ENCODE measurements at places on chromosomes 1 and 21.

DNA sequence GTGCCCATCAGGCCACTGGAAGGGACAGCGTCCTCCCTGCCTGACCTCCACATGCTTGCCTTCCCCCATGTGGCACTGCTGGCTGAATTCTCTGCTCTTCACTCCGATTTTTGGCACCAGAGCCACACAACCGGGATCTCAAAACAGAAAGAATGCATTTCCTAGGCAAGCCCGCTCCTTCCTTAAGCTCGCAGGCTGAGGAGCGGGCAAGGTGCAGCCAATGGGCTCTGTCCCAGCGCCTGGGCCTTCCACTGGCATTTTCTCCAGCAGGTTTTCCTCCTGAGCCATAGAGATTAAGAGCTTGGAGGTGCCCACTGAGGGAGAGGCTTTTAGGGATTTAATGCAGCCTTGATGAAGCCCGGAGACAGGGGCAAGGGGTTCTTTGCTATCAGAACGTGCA lies 158.0 kb downstream of the IGSF21 start:
- DNase-seq = no peak

DNA sequence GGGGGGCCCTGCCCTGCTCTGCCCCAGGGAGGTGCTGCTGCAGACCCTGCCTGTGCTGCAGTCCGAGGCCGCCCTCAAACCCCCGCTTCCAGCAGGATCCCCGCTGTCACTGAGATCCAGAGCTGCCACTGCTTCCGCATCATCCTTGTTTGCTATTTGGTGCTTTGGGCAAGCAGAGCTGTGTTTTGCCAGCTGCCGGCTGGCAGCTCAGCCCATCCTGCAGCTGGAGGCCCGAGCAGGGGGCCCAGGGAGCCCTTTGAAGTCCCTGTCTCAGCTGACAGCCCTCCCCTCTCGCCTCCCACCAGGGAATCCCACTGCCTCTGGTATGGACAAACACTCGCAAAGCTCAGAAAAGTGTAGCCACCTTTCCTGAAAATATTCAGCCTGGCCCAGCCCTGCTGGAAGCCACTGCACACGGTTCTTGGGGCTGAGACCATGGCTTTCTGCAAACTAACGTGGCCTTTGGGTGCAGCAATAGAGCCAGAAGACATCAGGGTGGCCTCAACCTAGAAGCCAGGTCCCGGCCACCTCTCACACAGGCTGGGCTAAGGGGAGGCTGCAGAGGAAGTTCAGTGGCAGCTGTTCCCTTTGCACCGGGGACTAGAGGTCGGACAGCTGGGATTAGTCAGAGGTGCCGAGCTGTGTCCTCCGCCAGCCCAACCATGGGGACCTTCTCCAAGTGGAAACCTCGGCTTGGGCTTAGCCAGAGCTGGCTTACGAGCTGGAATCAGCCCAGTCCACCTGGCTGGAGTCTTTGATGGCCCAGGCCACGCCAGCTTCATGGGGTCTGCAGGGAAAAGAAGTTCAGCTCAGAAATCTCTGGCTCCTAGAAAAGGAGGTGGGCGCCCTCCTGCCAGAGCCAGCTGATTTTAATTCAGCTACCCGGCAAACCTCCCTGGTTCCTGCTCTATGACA lies 107.1 kb downstream of the SPSB1 start:
- no peak for DNase-seq

GRCh38 chr1:9910076-9910422 lies at the start of gene CTNNBIP1:
TSS of gene CTNNBIP1 (minus strand) at chr1:9910269. CDS start at chr1:9872064, 38,205 bp downstream.
- no peak for DNase-seq

DNA sequence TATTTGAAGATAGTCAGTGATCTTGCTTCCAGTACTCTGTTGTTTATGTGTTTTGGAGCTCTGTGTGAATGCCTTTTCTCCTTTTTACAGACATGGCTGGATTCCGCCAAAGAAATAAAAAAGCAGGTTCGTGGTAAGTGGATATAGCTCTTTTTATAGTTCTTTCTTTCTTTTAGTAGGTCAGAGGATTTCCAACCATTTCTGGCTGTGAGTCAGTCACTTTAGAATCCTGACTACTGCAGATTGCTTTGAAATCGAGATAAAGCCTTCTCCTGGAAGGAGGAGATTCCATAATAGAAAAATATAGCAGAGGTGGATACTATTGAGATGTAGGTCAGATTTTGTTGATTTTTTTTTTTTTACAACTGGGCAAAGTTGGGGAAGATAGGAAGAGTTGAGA lies 97.4 kb downstream of the EPB41 start:
- DNase-seq = no peak

- DNase-seq = no peak
These were observed 1047.3 kb downstream of the ADGRL2 start for GRCh38 chr1:82848043-82848442.

DNA sequence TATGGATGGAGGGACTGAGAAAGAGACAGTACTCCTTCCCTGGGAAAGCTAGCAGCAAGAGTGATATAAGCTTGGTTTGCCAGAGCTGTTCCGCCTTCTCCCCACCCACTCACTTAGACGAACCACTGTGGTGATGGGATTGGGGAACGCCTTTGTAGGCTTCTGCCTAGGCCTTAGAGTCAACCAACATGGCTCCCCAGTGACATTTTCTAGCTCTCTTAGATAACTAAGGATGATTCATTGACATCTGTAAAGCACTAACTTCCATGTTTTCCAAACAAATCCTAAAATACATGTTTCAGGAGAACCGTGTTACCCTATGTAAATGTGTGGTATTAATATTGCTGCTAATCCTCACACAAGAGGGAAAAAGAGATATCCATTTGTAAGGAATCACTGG lies 21.6 kb upstream of the SSX2IP start:
- DNase-seq = no peak

DNA sequence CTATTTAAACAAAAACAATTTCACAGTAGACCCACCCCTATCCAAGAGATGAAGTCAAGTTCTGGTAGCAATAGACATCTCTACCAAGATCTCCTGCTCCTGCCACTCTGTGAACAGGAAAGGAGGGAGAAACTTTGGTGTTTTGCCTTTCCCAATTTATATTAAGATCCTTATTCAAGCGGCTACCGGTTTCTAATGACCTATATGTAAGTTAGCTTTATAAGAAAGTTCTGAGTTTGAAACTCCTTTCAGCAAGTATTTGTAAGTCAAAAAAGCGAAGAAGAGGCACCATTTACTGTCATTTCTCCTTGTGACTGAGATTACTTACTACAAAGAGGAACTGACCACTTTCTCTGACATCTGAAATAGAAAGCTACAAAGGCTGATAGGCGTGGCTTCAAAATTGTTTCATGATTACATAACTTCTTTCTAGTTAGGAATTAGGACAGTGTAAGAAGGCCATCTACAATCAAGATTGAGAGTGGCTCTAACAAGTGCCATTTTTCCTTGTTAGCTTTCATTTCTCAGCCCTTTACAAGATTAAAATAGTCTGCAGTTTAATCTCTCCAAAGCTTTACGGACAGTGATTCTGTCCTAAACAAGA lies at the start of gene MNDA:
Gene MNDA, plus strand, starts transcription at position 448 of the 604 bp plus-strand sequence. CDS start 10,803 bp downstream, outside the sequence.
- DNase-seq = no peak

DNA sequence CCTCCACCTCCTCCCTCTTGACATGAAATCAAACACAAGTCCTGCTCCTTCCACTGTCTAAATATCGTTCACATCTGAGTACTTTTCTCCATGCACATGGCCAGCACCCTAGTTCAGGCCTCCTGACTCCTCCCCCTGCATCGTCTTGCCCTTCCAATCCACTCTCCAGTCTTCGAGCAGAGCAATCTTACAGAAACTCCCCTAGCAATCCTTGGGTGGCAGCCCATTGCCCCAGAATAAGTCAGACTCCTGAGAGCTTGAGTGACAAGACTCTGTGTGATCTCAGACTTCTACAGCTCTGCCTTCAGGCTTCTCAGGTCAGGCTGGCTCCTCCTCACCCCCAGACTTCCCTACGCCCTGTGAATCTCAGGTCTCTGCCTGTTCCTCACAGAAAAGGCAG lies 5.5 kb downstream of the SH2D2A start:
- no peak for DNase-seq

GRCh38 chr1:172874950-172875349 lies 175.8 kb downstream of the TNFSF18 start:
- DNase-seq = no peak

DNA sequence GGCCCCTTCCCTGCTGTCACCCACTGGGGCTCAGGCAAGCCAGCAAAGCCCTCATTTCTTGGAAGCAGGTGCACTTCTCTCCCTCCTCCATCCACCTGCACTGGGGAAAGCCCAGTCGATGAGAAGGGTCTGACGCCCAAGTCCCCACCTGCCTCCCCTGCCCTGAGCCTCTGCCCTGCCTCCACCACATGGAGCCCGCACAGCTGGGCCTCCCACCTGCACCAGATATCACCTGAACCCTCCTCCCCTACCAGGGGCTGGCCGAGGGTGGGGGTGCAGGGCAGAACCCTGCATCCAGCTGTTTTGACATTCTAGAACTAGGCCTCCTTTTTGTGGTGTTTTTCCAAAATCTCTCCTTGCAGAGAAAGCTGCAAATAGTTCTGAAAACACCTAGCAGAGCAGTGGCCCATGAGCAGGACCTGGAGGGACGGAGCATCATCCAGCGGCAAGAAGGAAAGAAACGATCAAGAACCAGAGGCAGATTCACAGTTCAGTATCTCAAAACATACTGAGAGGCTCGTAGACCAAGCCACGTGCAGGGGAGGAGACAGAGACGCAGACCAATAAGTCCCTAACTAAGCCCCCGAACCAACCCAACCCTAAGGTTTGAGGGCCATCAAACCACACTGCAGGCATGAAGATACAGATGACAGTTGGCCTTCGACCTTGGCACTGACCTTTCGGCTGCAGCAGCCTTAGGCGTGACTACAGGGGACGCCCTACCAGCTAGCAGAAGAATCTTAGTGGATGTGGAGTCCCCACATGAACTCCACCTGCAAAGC lies 16.7 kb downstream of the CHD5 start:
- DNase-seq = no peak

DNA sequence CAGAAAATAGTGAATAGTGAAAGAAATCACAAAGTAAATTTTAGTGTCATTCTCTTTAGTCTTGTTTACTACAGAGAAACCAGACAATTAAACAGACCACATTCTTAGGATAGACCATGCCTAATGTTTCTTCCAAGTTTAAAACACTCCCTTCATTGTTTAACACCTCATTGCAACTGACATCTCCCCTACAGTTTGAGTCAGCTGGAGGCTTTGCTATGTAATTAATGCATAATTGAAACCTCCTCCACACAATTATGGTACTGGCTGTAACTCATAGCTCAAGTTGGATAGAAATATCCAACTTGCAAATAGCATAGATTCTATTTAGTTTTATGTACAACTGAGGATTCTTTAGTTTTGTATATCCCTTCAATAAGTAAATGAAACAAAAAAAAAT lies 35.2 kb upstream of the B3GALT2 start:
- DNase-seq = no peak

GRCh38 chr1:205258261-205258691 lies 30.5 kb downstream of the TMCC2 start:
- no peak for DNase-seq

- DNase-seq = no peak
These were observed 42.8 kb downstream of the GRIK3 start for GRCh38 chr1:36991551-36991950.

- DNase-seq = no peak
These were observed 215.5 kb downstream of the RWDD3 start for GRCh38 chr1:95449516-95449915.

DNA sequence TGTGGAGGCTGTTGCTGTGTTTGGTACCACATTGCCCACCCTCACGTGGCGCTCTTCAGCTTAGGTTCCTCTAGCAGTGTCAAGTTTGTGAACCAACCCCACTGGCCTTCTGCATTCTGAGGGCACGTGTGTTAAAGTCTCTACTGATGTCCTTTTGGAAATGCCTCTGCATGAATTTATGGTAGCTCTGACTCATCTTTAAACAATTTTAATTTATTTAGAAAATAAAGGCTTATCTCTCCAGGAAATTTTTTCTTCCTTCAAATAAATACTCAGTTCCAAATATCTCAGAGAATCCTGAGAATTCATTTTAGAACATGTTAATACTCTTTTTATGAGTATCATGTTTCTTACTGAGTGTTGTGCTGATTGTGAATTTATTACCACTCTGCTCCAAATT lies 5.5 kb downstream of the CD1D start:
- DNase-seq = no peak

DNA sequence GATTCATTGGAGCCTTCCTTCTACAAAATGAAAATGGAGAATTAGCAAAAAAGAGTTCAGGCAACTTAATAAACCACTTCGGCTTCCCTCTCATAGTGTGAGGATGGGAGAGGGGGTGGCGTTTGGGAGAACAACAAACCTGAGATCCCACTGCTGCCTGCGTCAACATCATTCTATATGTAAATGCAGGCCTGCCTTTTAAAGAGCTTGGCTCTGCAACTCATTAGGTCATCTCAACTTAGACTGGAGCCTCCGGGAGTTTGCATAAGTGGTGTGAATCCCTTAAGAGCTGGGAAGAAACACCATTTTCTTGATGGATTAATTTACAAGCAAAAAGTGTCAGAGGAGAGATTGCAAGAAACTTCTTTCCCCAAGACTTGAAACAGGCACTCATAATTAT lies 127.6 kb upstream of the DAB1 start:
- no peak for DNase-seq

DNA sequence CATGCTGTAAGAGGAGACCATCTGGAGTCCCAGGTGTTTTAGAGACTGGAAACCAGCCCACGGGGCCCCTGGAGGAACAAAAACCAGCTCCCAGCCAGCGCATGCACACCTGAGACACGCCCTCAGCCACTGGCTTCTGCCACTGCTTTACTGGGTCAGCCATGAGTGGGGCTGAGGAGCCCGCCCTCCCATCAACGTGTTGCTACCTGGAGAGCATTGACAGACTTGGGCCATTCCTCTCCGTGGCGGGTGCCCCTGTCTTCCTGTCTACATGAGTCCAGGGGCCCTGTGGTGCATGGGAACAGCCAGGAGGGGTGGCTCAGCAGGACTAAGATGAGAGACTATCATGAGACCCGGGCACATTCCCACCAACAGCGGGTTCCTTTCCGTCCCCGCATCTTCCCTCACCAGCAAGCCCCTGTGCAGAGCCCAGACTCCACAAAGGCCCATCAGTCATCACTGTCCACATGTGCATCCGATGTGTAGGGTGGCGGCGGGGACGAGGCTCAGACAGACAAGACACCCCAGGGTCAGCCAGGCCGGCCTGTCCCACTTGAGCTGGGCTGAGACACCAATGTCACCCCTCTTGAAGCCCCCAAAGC lies 45.4 kb upstream of the POFUT2 start:
- no peak for DNase-seq

GRCh38 chr1:57401671-57402070 lies 22.2 kb downstream of the DAB1 start:
- no peak for DNase-seq

- DNase-seq = no peak
These were observed 52.5 kb downstream of the NMNAT2 start for GRCh38 chr1:183365676-183366075.

- DNase-seq = no peak
These were observed 3.9 kb downstream of the CLDN19 start for GRCh38 chr1:42736152-42736551.

Data from activated effector memory CD4-positive, alpha-beta T cell treated with Interleukin-2 at 50 U/mL for 16 hours (primary cell).